Stimulated activated CD4-positive, alpha-beta T cell treated with anti-CD3 and anti-CD28 coated beads, Interleukin-1b, Interleukin-23, amount 100 ng/mL, for 1 hour (primary cell): ENCODE measurements at places on chromosomes 4 and X.

GRCh38 chr4:36274158-36274557 is 7.3 kb upstream of the DTHD1 start:
- DNase-seq: no peak

DNA sequence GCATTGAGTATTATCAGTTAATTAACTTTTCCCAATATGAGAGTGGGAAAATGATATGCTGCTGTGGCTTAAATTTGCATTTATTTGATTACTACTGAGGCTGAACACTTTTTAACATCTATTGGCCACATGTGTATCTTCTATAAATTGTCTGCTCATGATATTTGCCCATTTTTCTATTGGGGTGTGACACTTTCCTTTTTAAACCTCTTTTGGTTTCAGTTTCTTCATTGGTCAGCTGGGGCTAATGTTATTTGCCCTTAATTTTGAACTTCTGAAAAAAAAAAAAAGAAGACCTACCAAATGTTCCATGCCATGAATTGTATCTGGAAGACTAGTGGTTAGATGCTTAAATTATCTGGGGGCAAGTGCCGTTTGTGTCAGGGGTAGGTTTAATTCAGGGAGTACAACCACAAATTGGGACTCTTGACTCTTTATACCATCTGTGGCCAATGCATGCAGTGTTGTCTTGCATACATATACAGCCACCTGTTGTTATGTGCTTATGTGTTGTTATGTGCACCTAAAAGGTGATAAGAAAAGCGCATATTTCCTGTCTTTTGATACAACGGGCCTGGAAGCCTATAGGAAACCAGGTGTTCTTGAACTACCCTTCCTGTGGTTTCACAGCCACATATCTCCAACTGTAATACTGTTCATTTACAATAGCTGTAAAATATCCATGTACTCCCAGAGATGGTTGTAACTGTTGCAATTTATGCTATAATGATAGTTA is 49.0 kb downstream of the SH2D1A start:
- no peak for DNase-seq

GRCh38 chr4:182207830-182208396 is 35.3 kb upstream of the TENM3 start:
- DNase-seq: no peak

DNA sequence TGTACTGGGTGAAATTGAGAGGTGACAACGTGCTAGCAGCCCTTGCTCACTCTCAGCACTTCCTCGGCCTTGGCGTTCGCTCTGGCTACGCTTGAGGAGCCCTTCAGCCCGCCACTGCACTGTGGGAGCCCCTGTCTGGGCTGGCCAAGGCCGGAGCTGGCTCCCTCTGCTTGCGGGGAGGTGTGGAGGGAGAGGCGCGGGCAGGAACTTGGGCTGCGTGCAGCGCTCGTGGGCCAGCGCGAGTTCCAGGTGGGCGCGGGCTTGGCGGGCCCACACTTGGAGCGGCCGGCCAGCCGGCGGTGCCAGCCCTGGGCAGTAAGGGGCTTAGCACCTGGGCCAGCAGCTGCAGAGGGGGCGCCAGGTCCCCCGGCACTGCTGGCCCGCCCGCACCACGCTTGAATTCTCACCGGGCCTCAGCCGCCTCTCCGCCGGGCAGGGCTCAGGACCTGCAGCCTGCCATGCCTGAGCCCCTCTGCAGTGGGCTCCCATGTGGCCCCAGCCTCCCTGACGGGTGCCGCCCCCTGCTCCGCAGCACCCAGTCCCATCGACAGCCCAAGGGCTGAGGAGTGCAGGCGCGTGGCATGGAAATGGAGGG is 249.5 kb upstream of the ETNPPL start:
- DNase-seq: no peak

DNA sequence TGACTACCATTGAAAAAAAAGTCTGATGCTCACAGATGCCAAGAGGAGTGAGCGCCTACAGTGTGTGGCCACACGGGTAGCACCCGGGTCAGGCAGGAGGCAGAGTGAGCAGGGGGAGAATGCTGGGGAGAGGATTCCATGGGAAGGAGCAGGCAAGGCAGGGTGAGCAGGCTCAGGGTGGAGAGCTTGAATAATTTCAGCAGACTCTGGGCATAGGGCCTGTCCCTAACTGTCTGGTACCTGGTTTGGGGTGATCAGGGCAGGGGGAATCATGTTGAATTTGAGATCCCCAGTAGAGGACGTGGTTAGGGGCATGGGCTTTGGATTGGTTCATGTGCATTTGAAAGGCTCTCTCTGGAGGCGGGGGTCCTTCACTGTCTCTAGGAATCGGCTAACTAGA is 51.2 kb upstream of the TLR3 start:
- DNase-seq: no peak
